ENCODE measurements at places on chromosomes 7 and 10.

- no peak for DNase-seq
Measured at GRCh38 chr10:71429304-71429703, 32.6 kb downstream of the CDH23 start.

DNA sequence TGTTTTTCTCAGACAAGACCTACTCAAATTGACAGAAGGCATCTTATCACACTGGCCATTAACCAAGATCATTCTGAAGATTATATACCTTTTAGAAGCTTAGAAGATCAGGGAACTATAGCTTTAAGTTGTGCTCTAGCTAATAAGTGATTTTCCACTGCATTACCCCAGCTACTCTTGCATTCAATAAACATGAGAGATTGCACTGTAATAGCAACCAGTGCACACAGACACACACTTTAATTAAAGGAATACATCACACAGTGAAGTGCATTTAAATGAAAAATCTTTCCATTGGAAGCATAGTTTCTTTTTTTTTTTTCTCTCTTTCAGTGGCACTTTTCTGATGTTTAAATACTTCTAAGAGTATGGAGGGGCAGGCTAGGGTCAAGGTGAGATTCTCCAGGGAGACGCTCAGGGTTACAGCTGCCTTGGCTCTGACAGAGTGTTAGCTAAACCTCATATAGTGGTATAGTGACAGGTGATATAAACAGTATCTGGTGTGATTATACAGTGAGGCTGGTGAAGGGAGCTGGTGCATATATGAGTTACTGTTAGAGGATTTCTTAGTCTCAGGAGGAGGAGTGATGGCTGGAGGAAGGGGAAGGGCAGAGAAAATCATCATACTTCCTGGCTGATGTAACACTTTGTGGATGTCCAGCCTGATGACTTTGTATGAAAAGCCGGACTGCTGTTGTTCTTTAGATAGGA, 369.5 kb downstream of the SORCS3 start:
- DNase-seq = no peak

DNA sequence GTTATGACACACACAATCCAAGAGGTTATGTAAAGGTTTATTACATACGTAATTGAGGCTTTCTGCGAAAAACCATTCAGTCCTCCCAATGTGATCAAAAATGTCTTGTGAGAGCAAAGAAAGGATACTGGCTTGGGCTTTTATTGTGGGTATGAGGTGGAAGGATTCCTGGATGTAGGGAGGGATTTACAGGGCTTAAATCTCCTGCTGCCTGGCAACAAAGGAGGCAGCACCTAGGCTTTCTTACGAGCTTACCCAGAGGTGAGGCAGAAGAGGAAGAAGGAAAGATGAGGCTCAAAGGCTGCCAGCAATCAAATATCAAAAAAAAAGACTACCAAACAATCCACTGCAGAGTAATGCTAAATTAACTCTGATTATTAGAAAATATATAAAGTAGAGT, 1149.5 kb upstream of the POT1 start:
- DNase-seq = no peak

GRCh38 chr10:73910401-73910763, 550 bp upstream of the PLAU start:
- no peak for DNase-seq

DNA sequence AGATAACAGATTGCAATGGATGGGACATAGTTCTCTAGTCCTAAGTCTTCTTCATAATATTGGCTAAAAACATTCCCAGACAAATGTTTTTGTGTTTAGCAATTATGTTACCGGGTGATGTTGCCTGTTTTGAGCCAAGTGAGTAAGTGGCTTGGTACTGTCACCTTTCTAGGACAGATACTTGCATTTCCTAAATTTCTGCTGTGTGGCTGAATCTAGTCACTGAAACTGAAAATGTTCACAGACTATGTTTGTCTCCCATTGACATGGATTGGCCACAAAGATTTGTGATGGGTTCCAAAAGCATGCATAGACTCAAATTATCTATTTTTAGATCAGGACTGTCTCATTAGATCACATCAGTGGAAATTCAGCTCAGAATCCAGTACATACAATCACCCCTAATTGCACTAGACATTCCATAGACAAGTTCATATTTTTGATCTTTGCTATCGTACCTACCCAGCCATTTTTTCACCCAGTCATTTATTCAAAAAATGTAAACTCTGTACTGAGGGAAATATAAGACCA, 1222.1 kb upstream of the AUTS2 start:
- DNase-seq = no peak

- DNase-seq = no peak
Measured at GRCh38 chr7:132381742-132382472, 194.4 kb downstream of the PLXNA4 start.

DNA sequence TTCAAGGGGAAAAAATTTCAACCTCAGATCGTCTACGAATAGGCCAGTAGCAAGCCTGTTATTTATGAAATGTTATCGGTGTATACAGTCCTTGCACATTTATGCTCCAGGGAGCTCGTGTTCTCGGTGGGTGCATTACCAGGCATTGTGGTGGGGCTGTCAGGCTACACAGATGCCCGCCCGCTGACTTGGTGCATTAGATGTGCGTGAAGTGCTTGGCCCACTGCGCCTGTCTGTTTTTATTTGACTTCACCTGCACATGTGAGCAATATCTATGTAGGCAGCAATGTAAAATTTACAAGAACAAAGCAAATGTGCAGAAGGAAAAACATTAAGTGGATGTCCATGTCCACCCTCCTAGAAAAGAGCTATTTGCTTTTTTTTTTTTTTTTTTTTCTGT, 2.8 kb downstream of the FOXK1 start:
- DNase-seq = no peak

DNA sequence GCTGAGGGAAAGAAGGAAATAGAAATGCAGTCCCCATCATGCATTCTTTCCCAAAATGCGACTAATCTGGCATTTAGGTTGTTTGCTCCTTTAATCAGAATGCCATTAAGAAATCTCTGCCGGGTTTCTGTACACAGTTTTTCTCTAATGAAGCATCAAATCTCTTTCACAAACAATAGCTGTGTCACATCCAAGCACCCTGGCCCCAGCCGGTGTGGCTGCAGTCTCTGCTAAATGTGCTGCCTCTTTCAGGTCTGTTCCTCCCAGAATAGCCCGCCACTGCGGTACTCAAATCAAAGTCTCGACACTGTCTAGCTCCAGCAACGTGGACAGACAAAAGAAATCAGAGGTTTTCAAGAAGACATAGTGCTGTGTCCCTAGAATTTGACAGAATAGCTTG, 343.8 kb downstream of the KCNMA1 start:
- DNase-seq = no peak

GRCh38 chr7:138538518-138538917, 78.5 kb downstream of the TRIM24 start:
- DNase-seq = no peak

GRCh38 chr10:74873803-74874454, 47.5 kb downstream of the KAT6B start:
- no peak for DNase-seq

- DNase-seq = no peak
Measured at GRCh38 chr7:157056246-157056645, 45.8 kb upstream of the MNX1 start.
